Motor neuron (in vitro differentiated cells): ENCODE measurements at places on chromosomes 4 and X.

DNA sequence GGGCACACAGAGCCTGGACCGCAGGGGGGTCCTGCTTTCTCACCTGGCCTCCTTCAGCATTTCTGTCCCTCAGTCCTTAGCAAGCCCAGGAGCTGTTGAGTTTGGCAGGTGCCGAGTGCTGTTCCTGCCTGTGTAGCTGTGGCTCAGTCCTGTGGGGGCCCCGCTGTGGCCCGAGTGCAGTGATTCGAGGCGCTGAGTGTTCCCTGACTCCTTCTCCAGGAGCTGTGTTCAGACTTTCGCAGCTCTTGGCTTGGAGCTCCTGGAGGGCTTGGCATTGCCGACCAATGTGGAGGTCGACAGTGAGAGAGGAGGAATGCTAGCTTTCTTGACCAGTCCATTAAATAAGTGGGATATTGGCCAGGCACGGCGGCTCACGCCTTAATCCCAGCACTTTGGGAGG is 50.1 kb upstream of the MSANTD1 start:
- ATAC-seq, result no peak

DNA sequence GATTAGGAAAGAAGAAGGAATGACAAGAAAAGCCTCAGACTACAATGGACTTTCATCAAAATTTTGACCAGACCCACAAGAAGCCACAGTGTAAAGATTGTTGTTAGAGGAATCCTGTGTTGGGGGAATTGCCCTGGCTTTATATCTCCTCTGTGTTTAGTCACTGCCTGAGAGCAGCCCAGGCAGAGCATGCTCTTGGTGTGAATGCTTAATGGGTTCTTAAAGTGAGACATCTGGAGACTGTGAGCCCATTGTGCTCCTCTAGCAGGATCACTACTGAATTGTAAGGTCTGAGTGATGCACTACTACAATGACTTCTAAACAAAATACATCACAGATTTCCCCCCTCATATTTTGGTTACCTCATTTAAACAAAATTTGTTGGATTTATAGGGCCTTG is 1860.5 kb upstream of the ADGRL3 start:
- peak; percentile 76 for ATAC-seq

DNA sequence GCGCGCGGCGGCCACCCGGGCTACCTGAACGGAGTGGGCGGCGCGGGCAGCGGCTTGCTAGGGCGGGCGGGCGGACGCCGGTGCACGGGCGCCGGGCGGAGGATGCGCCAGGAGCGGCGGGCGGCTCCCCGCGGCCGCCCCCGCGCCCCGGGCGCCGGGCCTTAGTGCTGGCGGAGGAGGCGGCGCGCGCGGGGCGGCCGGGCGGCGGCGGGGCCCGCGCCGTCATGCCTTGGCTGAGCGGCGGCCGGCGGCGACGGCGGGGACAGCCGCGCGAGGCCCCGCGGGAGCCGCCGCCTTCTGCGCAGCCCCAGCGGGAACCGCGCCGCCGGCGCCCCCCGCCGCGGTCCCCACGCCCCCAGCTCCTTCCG is 48.2 kb downstream of the CLDN34 start:
- peak; percentile 11 for ATAC-seq

- ATAC-seq, result no peak
These were observed 164.8 kb upstream of the ZIC3 start for GRCh38 chrX:137401092-137401491.

GRCh38 chrX:118702741-118703140 is 24.7 kb upstream of the IL13RA1 start:
- no peak for ATAC-seq

- no peak for ATAC-seq
These were observed 16.3 kb upstream of the ZNF41 start for GRCh38 chrX:47499293-47499692.

DNA sequence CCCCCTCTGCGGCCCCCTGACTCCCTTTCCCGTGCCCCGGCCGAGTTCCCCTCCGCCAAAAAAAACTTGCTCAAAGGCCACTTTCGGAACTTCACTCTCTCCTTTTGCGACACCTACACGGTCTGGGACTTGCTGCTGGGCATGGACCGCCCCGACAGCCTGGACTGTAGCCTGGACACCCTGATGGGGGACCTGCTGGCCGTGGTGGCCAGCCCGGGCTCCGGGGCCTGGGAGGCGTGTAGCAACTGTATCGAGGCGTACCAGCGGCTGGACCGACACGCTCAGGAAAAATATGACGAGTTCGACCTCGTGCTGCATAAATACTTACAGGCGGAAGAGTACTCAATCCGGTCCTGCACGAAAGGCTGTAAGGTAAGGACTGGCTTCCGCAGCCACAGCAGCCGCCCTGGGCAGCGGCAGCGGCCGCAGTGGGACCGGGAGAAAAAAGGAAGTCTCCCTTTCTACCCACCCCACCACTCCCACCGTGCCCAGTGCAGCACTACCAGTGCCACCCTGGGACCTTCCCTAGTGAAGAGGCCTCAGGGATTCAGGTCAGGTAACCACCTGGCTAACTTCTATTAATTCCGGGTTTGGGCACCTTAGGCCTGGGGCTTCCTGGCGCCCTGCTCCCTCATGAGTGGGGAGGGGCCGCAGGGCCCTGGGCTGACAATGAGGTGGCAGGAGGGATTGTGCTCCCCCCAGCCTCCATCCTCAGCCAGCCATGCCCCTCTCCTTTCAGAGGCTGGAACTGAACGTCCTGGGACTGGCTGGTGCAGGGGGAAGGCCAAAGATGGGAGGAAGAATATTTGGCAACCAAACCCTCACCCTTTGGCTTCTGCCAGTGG is 1.9 kb downstream of the NALF2 start:
- ATAC-seq, result no peak

- no peak for ATAC-seq
These were observed 108.5 kb downstream of the ZNF330 start for GRCh38 chr4:141329174-141329569.

- no peak for ATAC-seq
These were observed 60.2 kb downstream of the TMEM154 start for GRCh38 chr4:152619556-152619955.

DNA sequence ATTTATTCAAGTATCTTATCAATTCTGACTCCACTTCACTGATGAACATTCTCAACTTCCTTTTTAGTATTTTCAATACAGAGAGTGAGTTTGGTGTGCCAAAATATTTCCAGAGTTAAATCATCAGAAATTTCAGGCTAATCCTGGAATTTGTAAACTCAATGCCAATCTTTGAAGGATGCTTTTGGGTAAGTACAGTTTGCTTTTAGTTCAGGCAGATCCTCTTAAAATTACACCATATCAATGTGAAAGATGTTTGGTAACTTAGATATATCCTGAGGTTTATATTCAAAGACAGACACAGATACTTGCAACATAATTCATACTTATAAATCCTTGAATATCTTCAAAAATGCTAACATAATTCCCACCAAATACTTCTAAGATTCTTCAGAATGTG is 76.0 kb upstream of the FAM47B start:
- no peak for ATAC-seq

GRCh38 chrX:20412871-20413486 is 146.3 kb upstream of the RPS6KA3 start:
- ATAC-seq, result no peak
